ENCODE measurements at places on chromosomes 7 and 10.

DNA sequence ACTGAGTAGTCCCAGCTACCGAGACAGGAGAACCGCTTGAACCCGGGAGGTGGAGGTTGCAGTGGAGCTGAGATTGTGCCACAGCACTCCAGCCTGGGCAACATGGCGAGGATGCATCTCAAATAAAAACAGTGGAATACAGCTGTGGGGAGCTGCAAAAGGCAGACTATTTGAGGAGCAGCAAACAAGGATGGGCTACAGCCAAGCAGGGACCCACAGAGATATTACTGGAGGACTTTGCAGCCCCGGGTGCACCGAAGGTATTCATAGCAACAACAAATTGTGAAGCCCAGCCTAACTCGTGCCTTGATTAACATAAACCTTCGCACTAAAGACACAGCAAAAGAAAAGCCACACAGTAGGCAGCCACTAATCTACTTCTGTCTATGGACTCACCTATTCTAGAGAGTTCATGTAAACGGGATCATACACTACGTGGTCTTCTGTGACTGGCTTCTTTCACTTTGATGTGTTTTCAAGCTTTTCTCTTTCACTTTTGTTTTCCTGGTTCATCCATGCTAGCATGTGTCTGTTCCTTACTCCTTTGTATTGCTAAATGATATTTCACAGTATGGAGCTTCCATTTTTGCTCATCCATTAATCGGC lies 34.0 kb downstream of the PODXL start:
- peak; percentile 23 for DNase-seq

DNA sequence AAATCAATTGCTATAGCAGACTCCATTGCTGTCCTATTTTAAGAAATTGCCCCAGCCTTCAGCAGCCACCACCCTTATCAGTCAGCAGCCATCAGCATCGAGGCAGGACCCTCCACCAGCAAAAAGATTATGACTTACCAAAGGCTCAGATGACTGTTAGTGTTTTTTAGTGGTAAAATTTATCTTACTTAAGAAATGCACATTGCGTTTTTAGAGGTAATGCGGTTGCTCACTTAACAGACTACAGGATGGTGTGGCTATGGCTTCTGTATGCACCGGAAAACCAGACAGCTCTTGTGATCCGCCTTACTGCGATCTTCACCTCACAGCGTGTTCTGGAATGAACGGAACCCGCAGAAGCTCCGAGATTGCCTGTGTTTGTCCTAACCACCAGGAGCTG lies 58.1 kb downstream of the WDR37 start:
- DNase-seq: no peak

- DNase-seq: no peak
These were observed 322.8 kb downstream of the POM121L12 start for GRCh38 chr7:53358269-53358668.

- DNase-seq: no peak
These were observed 6.7 kb upstream of the FAM180A start for GRCh38 chr7:135755351-135755753.

GRCh38 chr10:77619964-77620703 lies 17.5 kb downstream of the KCNMA1 start:
- DNase-seq: no peak

DNA sequence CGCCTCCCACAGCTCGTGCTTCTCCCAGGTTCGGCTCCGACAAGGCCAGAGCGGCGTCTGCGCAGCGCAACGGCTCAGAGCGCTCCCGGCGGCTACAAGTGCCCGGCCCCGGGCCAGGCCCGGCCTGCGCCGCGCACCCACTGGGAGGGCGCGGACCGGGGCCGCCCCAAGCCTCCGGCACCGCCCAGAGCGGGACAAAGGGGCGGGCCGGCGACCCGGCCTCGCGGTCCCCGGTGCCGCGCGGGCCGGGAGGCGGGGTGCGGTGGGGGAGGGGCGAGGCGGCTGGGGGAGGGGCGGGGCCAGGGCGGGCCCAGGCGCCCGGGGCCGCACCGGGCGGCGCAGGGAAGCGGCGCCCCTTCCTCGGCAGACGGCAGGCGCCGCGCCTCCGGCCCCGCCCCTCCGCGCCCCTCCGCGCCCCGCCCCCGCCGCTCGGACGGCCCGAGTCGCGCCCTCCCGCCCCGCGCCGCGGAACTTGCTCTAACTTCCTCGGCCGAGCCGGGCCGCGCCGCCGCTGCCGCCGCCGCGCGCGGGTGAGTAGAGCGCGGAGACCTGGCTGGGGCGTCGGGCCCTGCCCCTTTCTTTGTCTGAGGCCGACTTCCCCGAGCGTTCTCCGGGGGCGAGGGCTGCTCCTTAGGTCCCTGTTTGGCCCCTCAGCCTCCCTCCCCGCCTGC lies at the start of gene TSPAN14:
Gene TSPAN14, plus strand, starts transcription at position 469 of the 671 bp plus-strand sequence. CDS start 34,924 bp downstream, outside the sequence.
- peak; percentile 85 for DNase-seq

- DNase-seq: no peak
These were observed 219.5 kb downstream of the CUX1 start for GRCh38 chr7:102036958-102037357.
